A172 (cell line): ENCODE measurements at places on chromosomes 6 and 20. TPM values are rescaled to one million over a fixed set of nuclear protein-coding genes. Genes with fewer than 3 reads are reported as not detected.

GRCh38 chr6:118350881-118351430 is 197.1 kb upstream of the PLN start:
- no peak for DNase-seq

DNA sequence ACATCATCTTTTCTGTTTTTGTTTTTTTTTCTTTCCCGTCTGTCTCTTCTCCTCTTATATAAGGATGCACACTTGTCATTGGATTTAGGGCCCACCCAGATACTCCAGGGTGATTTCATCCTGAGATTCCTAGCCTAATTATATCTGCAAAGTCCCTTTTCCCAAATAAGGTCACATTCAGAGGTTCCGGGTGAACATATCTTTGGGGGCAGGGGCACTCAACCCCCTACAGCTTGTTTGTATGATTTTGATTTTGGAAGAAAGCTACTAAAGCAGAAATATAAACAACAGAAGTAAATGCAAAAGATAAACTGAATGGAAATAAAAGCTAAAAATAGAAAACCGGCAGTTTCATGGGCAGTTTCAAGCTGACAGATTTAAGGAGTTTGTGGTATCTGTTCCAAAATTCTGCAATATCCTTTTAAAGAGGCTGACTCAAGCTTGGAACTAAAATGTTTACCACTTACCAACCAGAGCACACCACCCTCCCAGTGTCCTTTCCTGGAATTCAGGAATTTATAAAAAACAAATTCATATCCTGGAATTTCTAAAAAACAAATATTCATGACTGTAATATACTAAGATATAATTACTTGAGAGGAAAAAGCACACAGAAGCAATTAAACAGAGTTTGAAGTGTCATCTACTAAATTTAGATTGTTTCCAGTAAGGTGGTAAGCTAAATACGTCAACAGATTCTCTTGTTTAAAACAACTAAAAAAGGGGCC is 100.0 kb upstream of the CARMIL1 start:
- DNase-seq = peak; percentile 75

DNA sequence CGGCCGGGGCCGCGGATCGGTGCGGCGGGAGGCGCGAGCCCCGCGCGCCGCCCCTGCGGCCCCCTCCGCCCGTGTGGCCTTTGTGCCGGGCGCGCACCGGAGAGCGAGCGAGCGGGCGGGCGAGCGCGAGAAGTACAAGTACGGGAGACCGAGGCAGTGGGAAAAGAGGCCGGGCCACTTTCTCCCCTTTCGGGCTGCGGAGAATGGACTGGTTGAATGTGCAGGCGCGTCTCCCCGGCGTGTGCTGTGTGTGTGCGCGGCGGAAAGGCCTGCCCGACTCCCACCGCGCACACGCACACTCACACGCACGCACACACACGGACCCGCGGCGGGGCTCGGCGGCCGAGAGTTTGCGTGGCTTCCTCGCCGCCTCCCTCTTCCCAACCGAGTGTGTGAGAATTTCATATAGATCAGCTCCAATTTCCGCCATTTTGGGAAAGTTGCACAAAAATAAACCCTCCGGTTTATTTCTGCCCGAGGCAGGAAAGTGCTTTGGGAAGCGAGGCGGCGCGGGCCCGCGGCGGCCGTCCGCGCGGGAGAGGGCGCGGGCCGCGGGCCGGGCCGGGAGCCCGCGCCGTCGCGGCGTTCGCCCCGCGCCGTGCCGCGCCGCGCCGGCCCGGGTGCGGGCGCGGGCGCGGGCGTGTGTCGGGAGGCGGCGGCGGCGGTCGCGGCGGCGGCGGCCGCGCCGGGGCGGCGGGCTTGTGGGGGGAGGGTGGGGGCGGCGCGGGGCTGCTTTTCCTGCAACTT is 1.1 kb downstream of the L3MBTL3 start:
- no peak for DNase-seq

DNA sequence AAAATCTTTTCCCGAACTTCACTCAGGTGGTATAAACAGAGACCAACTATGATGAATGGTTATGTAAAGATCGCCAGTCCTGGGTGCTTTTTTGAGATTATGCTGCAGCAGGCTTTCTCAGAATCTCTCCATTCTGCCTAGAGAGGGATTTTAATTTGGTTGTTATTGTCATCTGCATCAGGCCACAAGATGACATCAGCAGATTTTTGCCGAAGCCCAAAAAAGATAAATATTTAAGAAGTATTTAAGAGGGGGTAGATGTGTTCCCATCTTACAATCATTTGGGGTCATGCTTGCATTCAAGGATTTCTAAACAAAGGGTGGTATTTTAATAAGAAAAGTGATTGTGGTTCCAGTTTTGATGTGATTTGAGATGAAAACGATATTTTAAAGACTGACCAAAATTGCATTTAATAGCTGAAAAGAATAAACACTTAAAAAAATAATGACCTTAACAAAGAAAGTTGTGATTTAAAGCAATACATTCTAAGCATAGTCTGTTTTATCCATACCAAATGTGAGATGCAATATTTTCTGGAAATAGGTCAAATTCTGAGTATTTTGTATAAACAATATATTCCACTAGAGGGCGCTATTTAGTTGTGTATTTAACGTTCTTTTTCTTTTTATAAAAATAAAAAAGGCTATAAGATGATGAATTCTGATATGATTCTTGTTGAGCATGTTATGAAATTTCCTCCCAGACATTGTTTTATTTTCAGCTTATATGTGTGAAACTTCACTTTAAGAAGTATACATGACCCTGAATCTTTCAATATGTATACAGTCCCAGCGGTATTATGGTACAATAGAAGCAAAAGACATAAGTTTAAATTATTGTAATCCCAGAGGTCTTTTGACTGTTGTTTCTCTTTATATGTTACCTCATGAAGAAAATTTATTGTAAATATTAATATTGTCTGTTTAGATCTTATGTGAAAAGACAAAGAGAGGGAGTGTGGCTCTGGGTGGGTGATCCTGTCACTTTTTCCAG is 51.0 kb upstream of the ZFP64 start:
- DNase-seq = peak; percentile 7

GRCh38 chr6:156425359-156426020 is 351.7 kb upstream of the ARID1B start:
- peak; percentile 78 for DNase-seq

DNA sequence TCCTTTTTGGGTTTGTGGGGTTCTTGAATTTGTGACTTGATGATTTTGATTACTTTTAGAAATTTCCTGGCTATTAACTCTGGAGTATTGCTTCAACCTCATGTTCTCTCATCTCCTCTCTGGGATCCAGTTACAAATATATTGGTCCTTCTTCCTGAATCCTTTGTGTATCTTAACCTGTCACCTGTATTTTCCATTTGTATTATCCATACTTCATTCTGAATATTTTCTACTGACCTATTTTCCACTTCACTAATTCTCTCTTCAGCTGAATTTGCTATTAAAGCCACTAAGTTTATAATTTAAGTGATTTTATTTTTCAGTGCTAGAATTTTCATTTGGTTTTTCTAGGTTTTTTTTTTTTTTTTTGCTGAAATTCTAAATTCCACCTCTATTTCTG is 6.4 kb upstream of the BHLHE23 start:
- no peak for DNase-seq

- DNase-seq = no peak
Observed at GRCh38 chr6:132247381-132248159, 153.7 kb downstream of the MOXD1 start.

GRCh38 chr6:111591370-111591900 is 14.2 kb downstream of the TRAF3IP2 start:
- DNase-seq = peak; percentile 95

DNA sequence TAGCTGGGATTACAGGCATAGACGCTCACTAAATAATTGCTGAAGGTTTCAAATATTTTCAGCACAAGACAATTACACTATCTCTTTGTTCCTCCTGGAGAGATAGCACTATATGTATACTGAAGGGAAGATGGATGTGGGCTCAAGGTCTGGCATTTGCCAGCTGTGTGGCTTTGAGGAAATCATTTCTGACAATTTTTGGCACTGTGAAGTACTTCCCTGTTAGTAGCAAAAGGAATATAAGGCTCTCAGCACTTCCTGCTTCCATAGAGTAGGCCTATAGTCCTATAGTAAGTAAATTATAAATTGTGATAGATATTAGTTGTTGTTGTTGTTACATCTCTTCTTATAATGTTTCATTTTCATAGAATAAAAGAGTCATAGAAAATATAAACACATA is 271.1 kb downstream of the SAMD5 start:
- DNase-seq = no peak

DNA sequence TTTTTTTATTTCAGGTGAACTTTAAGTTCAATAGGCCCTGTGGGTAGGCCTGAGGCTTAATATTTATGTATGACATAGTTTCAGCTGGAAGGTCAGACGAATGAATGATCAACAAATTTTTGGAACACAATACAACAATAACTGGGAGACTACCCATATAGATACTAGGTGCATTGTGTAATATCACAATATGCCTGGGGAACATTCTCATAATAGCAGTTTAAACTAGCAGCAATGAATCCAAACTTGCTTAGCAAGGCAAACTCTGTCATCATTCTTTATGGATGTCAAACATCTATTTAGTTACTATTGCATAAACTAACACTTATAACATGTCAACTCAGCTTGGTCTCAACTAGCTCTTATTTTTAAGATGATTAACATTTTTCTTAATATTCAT is 49.3 kb downstream of the ELOVL4 start:
- no peak for DNase-seq

DNA sequence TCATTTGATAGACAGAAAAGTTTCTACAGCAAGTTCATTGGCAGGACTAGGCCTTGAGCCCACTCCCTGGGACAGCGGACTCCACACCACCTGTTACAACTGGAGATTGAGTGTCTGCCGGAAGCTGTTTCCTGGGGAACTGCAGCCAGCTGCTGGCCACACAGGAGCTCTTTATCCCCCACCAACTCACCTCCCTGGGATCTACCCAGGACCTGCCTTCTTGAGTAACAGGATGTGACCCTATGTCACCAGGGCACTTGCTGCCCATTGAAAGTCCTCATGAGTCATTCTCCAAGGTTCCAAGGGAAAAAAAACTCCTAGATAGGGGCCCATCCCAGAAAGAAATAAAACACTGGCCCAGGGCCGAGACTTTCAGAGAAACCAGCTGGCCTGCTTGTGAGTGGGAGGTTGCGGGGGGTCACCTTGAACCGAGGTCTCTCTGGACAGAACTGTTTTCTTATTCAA is 37.4 kb upstream of the SLC9A8 start:
- peak; percentile 97 for DNase-seq

DNA sequence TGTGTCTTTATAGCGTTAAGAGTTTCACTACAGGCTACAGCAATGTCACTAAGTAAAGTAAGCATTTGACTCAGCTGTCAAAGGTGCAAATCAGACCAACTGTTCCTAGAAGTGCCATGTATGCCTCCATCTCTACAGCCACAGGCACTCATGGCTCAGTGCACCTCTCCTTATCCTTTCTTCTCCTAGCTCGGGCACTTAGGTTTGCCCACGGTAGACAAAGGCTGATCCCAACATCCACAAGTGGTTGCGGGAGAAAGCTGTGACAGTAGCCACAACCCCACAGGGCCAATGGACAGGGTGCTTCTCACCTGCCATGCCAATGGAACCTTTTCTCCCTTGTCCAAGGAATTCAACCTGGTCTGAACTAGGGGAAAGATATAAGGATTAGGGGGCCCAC is 228.5 kb upstream of the EXOC2 start:
- no peak for DNase-seq

GRCh38 chr6:112330071-112330878 is 16.9 kb upstream of the RFPL4B start:
- peak; percentile 45 for DNase-seq

DNA sequence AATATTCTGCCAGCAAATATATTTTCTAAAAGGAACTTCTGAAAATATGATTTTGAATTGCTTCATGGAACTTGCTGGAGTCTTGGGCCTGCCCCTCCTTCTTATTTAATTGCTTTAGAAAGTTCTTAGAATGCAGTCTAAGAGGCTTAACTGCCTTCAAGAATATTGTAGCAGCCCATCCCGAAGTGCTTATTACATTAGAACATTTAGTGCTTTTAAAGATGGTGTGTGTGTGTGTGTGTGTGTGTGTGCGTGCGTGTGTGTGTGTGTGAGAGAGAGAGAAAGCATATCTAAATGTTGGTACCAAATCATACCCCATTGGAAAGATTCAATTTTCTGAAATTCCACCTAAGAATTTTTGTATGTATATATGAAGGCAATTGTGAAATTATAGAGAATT is 193.5 kb downstream of the SLC24A3 start:
- DNase-seq = no peak

DNA sequence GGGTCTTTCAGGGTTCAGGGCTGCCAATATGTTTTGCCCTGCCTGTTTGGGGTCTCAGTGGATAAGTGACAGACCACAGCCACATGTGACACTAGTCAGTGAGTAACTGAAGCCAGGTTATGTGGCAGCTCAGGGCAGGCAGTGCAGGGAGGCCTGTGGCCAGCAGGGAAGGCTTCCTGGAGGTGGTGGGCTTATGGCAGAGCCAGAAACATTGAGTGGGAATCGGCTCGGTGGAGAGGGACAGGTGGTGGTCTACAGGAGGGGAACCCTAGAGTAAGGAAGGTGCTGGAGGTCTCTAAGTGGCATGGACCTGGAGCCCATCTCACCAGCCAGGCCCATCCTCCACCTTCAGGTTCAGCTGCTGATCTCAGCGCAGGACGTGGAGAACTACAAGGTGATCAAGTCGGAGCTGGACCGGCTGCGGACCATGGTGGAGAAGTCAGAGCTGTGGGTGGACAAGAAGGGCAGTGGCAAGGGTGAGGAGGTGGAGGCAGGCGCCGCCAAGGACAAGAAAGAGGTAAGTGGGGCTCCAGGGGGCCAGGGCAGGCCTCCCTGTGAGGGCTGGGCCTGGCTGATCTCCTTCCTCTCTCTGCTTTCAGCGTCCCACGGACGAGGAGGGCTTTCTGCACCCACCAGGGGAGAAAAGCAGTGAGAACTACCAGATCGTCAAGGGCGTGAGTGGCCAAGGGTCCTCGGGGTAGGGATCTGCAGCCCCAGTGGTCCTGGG is 34.9 kb downstream of the UQCC2 start:
- DNase-seq = no peak

- no peak for DNase-seq
Observed at GRCh38 chr6:31479151-31479932, 18.6 kb upstream of the MICB start.

- no peak for DNase-seq
Observed at GRCh38 chr20:62782149-62782892, 14.0 kb upstream of the MRGBP start.

Gene KHDC1L
- not detected in 2 replicates for total RNA-seq

Gene BLOC1S5
- total RNA-seq = 13.2 and 13.5 TPM in 2 replicates

Gene ERVFRD-1
- not detected in 2 replicates for total RNA-seq

Gene GRM1
- 0.10 TPM in 1 of 2 replicates, not detected in the other for total RNA-seq

Gene SCP2D1
- total RNA-seq = not detected in 2 replicates

Gene MCCD1
- total RNA-seq = not detected in 2 replicates

Gene TBX18
- not detected in 2 replicates for total RNA-seq

Gene C20orf144
- total RNA-seq = 0.05 TPM in 1 of 2 replicates, not detected in the other

Gene TXLNB
- total RNA-seq = 0.17 and 0.22 TPM in 2 replicates

Gene CLPSL1
- total RNA-seq = not detected in 2 replicates

Gene ULBP2
- total RNA-seq = 13.2 and 17.3 TPM in 2 replicates

Gene THBD
- total RNA-seq = 0.07 and 0.17 TPM in 2 replicates
